ENCODE measurements at places on chromosomes 3 and 15.

DNA sequence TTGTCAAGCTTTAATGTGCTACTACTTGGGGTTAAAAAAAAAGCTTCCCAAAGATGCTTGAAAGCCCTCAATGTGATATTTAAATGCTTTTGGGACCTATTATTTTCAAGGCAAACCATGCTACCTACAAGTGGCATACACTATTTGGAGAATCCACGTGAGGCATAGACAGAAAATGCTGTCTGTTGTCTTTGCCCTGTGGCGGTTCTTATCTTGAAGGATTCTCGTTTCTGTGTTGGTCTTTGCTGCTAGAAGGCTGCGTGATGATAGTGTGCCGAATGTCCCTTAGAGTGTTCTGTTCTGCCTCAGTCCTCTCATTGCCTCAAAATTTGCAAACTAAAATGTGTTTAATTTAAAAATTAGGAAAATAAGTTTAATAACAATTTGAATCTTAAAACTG is 356.2 kb upstream of the RARB start:
- DNase-seq: no peak

DNA sequence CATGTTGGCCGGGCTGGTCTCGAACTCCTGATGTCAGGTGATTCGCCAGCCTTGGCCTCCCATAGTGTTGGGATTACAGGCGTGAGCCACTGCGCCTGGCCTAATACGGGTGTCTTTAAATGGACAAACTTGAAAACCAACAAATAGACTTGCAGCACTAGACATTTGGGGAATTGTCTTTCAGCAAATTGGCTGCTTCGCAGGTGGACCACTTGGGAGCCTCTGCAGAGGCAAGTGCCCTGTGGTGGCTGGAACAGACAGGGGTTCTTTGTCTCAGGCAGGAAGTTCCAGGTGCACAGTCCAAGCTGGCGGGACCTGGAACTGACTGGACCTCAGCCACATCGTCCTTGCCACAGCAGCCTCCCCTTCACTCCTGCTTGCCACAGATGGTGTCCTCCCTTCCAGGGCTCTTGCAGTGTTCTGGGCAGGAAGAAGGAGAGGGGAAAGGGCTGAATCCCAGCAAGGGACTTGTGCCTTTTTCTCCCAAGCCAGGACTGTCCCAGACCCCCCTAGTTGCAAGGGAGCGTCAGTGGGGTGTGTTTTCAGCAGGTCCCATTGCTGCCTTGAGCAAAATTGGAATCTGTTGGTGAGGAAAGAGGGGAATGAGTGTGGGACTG is 94.3 kb downstream of the TBC1D2B start:
- no peak for DNase-seq

DNA sequence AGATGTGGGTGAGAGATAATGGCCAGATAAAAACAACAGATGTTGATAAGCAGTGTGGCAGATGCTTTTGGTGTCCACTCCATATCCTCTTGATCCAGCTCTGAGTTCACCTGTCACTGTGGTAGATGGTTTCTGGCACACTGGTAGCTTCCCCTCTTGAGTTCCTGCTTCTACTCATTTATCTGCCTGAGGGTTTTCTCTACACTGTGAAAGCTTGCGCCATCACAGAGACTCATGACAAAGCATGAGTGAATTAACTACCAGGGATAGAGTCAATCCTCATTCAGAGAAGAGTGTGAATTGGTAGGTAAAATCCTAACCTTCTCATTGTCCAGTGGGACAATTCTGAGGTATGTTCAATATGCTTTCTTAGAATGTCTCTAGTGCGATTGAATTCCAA is 50.0 kb upstream of the ARHGEF26 start:
- no peak for DNase-seq

- no peak for DNase-seq
These were observed 580.9 kb downstream of the DIPK2A start for GRCh38 chr3:144552346-144553057.

DNA sequence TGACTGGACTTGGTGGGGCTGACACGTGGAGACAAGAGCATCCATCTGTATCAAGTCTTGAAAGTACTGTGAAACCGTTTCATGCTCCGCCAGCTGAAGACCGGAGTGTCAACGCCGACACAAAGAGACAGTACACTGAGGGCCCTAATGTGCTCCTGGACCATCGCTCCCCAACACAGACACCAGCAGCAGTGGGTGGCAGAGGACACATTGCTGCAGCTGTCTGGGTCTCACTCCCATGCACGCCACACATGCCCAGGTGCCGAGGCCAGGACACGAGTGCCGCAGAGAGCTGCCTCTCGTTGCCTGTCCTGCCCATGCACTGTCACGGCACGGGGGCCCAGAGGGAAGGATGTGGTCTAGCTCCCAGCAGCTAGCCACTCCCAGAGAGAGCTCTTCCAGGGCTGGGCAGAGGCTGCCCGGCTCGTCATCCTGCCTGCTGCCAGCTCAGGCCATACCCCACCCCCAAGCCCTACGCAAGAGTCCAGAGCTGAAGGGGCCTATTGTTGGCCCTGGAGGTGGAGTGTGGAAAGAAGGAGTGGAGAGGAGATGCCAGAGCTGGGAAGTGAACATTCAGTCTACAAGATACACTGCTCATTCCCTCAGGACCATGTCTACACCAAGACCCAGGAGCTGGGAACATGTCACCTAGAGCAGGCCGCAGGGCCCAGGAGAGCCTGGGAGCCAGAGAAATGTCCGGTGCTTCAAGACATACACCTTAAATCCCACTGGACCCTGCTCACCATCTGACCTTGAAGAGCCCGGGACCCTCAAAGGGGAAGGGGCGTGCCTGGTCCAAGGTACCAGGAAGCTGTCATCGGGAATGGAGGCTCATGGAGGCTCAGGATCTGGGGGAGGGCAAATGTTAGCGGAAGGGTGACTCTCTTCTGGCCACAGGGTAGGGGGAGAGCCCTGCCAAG is 7.7 kb downstream of the TNK2 start:
- no peak for DNase-seq

DNA sequence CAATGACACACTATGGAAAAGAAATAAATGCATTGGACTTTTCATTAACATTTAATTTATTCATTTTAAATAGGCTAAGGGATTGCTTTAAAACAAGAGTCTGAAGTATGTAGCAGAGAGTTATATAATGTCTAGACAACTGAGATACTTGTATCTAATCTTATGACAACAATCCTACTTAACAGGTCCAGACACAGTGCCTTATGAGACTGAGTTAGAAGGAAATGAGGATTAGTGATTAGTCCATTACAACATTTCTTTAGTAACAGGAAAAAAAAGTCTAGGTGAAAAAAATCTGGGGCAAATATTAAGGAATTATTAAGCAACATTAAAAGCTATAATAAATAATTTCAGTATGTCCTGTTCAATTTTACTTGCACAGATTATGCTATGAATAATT is 140.6 kb downstream of the MEIS2 start:
- no peak for DNase-seq

DNA sequence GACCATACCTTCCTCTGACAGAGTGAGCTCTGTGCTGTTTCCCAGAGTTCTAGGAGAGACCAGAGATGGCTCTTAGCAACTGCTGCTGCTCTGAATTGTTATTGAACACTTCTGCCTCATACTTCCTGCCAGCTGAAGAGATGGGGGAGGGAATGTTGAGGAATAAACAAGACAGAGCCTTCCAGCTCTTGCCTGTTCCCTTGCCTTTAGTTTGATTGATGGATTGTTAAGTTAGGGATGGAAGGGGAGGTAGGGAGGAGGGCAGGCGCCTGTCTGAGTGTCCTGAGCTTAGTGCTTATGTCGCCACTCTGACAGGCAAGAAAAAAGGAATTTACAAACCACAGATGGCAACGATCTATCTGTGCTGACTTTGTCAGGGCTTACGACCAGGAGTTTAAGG is 42.8 kb downstream of the ZNF609 start:
- no peak for DNase-seq

DNA sequence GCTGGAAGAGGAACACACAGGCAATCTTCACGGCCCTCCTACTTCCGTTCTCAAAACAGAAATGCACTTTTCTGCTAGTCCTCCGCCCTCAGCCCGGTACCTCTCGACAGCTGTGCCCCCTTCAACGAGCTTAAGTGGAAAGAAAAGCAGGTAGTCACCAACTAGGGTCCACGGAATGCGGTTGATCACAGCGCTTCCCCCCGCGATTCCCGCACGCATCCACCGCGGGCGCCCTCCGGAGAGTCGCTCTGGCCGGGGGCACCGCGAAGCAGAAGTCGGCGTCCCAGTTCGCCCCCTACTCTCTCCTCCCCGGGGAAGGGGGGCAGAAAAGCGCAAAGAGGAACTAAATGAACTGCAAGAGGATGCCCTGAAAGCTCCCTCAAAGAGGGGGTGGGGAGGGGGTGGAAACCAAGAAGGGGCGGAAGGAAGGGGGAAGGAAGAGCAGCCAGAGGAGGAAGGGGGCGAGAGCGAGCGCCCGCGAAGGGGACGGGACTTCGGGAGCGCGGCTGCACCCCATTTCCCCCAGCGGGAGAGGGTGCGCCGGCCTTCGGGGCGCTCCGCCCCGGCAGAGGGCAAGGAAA is 738 bp downstream of the ACAP2 start:
- no peak for DNase-seq

GRCh38 chr15:70120958-70121623 is 23.4 kb upstream of the TLE3 start:
- DNase-seq: no peak

Data from activated CD4-positive, CD25-positive, alpha-beta regulatory T cell (primary cell).